Head of caudate nucleus (tissue), 42 donors: ENCODE measurements at places on chromosomes 11 and 22.
A peak's percentile ranks its signal among the peaks of the same experiment; 100 is the strongest.

- no peak for DNase-seq
These were observed 5.2 kb upstream of the C22orf42 start for GRCh38 chr22:32164075-32164860.

- no peak for DNase-seq
These were observed 14.6 kb upstream of the FCHSD2 start for GRCh38 chr11:73156686-73157085.

DNA sequence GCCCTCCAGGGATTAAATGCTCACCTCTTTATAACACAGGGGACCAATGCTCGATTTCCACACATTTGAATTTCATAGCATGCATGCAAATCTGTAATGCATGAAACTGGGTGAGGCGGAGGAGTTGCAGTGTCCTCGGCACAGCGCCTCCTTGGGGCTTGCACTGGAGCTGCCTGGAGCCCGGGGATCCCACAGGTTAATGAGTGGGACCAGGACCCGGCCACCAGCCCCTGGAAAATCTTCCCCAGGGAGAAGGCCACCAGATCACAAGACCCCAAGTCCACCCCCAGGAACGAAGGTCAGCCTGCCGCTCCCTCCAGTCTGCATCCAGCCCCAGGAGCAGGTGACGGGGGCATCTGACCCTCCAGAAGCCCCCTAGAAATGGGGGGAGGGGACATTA, 119.1 kb downstream of the MN1 start:
- no peak for DNase-seq

- no peak for DNase-seq
These were observed 54.9 kb downstream of the AHNAK start for GRCh38 chr11:62491571-62492329.

GRCh38 chr11:33089776-33090175, 50.4 kb downstream of the TCP11L1 start:
- DNase-seq: no peak

- no peak for DNase-seq
These were observed 520.4 kb upstream of the LUZP2 start for GRCh38 chr11:23976426-23976825.

DNA sequence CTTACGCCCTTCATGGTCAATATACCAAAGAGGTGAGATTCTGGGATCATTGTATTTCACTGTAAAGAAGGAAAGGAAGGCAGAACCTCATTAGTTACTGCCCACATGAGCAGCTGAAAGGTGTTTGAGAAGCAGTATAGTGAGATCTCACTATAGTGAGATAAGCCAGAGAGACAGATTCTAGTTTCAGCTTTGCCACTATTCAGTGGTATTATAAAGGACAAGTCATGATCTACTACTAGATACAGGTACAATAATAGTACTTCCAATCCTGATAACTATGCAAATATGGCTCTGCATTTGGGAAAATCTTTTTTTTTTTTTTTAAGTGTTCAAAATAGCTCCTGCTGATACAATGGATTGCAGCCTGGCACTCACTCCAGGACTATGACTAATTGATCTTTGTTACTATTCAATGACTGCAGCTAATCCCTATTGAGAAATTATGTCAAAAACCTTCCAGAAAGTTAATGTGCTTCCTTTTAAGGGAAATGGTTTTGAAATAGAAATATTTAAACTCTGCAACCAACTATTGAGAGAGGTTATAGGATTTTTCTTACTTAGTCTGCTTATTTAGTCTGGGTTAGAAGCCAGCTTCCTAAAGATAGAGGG, 8.3 kb upstream of the DLAT start:
- DNase-seq: no peak

GRCh38 chr11:48063424-48063978, 83.1 kb downstream of the PTPRJ start:
- DNase-seq: no peak

DNA sequence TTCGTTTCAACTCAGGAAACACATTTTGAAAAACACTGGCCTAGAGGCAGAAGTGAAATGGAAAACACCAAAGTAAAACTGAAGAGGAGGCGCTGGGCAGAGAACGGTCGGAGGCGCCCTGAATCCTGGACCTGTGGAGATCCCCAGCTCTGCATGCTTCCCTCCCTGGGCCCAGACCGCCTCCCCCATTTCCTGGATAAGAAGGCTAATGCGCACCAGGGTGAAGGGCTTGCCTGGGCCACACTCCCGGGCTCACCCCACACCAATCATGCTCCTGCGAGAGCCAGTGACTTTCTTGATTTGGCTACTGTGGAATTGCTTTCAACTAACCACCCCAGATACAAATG, 167.1 kb downstream of the CRYBB2 start:
- DNase-seq: no peak

DNA sequence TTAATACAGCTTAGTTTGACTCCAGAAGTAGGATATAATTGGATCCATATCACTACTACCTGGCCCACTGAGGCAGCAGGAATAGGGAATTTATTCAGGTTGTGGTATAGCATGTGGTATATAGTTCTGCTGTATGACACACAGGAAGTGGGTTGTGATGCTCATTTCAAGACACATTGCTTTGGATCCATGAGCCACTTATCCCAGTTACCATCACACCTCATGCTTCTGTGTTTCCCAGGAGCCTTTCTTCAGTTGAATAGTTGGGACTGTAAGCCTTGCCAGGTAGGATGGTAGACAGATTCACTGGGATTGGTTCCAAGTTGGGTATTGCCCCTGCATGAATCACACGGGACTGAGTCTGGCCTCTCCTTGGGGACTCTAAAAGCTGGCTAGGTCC, 9.9 kb upstream of the SLC37A2 start:
- no peak for DNase-seq

GRCh38 chr22:47398921-47399790, 636.7 kb downstream of the TBC1D22A start:
- DNase-seq: no peak

- no peak for DNase-seq
These were observed 17.4 kb upstream of the LRRC55 start for GRCh38 chr11:57164317-57164716.

GRCh38 chr11:106787454-106787853, 230.8 kb downstream of the GUCY1A2 start:
- DNase-seq: no peak

- no peak for DNase-seq
These were observed 69.9 kb downstream of the MPPED1 start for GRCh38 chr22:43481568-43482317.

GRCh38 chr11:32705309-32706033, 89.0 kb downstream of the CCDC73 start:
- DNase-seq: no peak

DNA sequence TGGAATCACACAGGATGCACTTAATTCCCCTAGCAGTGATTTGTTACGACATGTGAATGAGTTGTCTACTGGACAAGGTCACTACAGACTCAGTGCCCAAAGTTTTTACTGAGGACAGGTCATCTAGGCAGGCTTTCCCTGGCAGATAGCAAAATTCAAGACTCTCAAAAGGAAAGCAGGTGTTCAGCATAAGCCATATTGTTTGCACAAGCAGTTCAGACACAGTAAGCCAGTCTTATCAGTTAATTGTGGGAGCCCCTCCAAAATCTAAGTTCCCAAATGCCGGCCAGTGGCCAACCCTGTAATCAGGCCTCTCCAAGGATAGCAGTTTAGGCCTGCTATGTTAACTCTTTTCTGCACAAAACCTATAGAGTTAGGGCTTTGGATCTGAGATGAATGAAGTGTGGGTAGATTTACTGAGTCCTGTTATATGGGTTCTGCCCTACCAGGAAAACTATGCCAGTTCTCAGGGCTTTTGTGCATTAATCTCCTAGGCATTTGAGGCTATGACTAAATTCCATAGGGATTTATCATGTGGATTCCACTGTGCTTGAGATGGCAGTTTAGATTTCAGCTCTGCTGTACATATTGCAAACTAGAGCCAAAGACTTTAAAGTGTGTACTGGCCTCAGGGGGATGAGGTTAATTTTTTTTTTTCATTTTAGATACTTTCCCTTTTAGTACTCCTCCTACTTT, 4.8 kb upstream of the ARHGEF12 start:
- no peak for DNase-seq

DNA sequence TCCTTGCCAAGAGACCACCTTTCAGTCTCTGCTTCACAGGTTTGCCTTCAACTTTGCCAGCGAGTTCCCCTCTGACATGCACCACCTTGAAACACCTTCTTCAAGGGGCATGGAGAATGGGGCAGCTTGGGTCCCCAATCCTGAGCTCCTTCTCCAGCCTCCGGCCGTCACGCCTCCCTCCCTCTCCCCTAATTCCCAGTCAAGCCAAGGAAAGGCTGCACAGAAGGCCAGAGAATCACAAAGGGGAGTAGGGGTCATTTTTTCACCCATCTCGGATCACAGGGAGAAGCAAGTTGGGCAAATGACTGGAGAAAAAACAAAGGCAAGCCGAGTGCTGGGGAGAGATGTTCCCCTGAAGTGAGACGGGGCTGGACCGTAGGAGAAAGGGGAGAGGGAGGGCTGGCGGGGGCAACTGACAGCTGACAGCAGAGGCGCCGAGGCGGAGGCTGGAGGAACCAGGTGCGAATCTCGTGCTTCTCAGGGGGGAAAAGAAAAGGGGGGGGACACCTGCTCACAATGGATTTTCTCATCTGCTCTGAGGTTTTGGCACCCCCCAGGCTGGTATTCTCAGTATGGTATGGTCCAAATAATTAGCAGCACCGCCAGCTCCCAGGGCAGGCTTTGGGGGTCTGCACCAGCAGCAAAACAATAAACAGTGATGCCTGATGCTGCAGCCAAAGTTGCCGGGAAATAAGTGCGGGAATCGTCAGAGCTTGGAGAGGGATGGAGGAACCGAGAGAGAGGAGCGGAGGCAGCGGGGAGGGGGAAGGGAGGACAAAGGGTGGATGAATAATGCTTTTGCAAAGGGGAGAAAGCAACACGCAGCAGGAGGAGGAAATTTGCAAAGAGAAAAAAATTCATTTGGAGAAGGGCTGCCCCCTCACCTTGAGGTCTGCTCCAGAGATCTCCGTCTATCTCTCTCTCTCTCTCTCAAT, 644 bp downstream of the YPEL4 start:
- peak; percentile 77 for DNase-seq

GRCh38 chr22:17746916-17747315, 27.4 kb downstream of the BID start:
- DNase-seq: no peak

- DNase-seq: no peak
These were observed 269.6 kb downstream of the MN1 start for GRCh38 chr22:27531782-27532530.

GRCh38 chr11:74535371-74536160, 42.0 kb upstream of the LIPT2 start:
- no peak for DNase-seq

DNA sequence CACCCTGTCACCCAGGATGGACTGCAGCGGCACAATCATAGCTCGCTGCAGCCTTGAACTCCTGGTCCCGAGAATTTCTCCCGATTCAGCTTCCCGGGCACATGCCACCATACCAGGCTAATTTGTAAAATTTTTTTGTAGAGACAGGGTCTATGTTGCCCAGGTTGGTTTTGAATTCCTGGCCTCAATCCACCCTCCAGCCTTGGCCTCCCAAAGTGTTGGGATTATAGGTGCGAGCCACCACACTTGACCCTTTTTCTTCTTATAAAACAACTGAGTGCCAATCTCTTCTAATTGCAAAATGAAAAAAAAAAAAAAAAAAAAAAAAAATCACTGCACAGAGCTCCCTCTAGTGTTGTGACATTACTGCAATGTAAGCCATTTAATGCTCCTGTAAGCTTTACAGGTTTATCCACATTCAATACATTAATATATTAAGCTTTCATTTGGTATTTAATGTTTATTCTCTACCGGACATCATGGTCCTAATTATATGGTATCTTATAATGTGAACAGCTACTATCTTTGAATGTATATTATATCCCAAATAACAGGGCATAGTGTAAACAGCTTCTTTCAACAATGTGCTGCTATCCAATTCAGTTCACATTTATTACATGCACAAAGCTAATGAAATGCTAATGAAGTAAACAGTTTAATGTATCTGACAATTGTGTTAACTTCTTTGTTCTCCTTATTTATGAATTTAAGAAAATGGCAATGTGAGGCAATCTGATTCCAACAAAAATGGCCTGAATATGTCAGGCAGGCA, 44.6 kb downstream of the COPB1 start:
- peak; percentile 3 for DNase-seq

- DNase-seq: no peak
These were observed 41.2 kb upstream of the MICAL2 start for GRCh38 chr11:12069066-12069676.

DNA sequence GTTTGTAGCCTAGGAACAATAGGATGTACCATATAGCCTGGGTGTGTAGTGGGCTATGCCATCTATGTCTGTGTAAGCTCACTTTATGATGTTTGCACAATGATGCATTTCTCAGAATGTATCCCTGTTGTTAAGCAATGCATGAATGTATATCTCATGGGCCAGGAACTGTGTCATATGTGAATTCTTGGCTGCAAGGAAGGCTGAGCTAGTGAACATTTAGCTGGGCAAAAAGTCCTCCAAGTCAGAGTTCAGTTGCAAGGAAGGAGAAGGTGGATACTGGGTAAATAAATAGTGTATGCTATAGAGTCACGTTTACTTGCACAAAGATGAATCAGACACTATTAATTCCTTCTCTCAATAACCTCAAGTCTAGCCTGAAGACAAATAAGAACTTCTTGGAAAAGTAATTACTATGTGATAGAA, 136.1 kb downstream of the EHF start:
- DNase-seq: no peak

DNA sequence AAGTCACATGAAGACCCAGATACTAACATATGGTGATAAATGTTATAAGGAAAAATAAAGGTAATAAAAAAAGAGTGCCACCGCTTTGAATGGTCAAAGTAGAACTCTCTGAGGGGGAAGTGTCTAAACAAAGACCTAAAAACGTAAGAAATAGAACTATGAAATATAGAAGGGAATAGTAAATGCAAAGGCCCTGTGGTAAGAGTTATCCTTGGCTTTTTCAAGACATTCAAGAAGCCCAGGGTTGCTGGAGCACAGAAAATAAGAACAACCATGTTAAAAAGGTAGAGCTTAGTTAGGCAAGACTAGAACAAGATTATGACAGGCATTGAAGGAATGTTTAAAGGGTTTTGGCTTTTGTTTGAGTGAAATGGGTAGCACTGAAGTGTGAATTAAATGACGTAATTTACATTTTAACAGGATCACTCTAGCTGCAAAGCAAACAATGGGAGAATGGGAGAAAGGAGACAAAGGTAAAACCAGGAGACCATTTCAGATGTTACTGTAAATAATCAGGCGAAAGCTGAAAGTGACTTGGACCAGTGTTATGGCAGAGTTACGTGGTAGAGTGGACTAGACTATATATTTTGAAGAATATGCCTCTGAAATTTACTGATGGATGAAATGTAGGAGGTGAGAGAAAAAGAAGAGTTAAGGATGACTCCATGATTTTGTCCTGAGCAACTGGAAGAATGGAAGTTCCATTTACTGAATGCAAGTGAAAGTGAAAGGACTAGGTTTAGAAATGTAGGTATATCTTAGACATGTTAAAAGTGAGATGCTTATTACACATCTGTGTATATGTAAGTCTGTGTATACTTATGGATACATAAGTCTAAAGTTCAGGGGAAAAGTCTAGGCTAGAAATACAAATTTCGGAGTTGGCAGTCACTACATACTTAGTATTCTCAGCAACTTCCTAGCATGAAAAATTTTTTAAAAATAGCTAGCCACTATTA, 28.5 kb downstream of the BTBD10 start:
- no peak for DNase-seq
